ENCODE measurements at places on chromosomes 1 and 21.

DNA sequence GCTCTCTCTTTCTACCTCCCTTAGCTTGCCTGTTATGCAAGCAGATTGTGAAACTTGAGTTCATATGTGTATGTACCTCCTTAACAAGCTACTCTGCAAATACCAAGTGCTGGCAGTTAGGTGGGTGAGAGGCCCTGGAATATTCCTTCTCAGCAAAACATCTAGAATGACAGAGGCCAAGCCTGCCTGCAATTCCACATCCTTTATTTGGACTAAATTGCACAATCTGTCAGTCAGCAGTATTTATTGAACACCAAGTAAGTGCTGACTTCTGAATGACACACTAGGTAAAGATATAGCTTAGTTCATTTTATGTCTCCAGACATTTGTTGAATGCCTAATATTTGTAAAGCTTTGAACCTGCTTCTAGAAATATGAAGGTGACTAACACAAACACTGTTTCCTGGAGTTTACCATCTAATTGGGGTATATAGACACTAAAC, 87.5 kb downstream of the RGL1 start:
- no peak for DNase-seq

- no peak for DNase-seq
Measured at GRCh38 chr1:2231532-2232254, 3.6 kb downstream of the SKI start.

GRCh38 chr1:221612047-221612777, 129.7 kb downstream of the DUSP10 start:
- DNase-seq = no peak

GRCh38 chr1:57222801-57223200, 201.1 kb downstream of the DAB1 start:
- DNase-seq = no peak

- no peak for DNase-seq
Measured at GRCh38 chr1:2451741-2452140, 24.3 kb upstream of the PLCH2 start.

- DNase-seq = no peak
Measured at GRCh38 chr1:3393024-3393986, 61.2 kb upstream of the ARHGEF16 start.

Measured in activated gamma-delta T cell treated with anti-CD3 and anti-CD28 coated beads, Interleukin-2, amount 50 U/mL, for 16 hours (primary cell).